Aorta (tissue), 5 donors: ENCODE measurements at places on chromosomes 3 and 15. TPM values are rescaled to one million over a fixed set of nuclear protein-coding genes. Genes with fewer than 3 reads are reported as not detected.

GRCh38 chr15:26096581-26096980, 233.5 kb upstream of the ATP10A start:
- DNase-seq = no peak

DNA sequence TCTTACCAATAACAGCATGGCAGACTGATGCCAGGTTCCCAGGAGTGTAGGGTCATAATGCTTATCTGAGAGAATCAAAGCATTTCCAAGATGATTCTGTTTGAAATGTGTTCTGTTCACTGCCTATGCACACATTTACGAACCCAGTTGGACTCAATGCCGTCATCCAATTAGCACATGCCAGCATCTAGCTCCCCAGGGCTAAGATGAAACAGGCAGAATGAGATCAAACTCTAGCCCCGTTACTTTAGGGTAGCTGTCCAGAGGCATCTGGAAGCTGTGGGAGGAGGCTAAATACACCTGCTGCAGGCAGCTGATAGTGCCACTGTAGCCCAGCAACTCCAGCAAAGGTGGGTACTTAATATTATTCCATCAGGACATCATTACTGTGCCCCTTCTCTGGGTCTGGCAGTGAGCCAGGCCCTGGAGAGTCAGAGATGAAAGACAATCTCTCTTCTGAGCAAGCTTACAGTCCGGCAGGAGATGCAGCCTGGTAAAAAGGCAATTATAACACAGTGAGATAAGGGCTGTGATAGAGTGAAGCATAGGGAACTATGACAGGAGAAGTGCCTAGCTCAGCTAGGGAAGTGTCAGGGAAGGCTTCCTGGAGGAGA, 156.4 kb upstream of the PPP2R3A start:
- DNase-seq = no peak

DNA sequence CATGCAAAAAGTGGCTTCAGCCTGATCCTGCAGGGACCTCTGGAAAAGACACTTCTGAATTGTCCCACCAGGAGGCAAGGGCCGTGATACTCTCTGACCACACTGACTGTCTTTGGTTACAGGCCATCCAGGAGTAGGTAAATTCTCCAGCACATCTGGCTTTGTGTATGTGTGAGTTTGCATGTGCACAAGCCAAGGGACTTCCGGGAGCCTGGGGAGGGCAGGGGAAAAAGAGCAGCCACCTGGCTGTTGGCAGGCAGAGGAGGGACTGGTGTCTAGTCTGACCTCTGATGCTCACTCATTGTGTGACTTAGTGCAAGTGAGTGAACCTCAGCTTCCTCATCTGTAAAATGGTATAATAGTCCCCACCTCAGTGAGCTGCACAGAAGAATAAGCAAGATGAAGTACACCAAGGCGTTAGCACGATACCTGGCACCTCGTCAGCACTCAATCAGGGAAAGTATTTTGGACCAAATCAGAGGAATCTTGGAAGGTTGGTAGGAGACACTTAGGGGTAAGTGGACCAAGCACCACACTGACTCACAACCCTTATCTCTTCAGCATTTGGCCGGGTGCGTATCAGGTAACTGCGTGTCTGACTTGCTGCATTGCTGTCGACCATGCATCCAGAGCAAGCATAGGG, 19.1 kb downstream of the KLHL6 start:
- DNase-seq = no peak

DNA sequence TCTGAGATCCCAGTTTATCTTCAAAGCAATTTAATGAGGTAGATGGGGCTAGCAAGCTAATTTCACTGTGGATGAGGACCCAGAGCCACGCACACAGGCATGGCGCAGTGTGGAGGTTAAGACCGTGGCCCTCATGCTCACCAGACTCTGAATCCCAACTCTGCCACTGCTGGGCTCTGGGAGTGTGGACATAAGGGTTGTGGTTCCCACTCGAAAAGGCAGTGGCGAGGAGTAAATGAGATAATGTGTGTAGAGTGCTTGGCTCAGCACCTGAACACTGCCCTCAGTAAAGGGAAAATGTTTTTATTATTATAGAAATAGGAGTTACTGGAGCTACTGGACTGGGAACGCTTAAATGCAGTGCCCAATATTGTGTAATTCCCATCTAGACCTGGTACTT, 243.5 kb upstream of the TPM1 start:
- no peak for DNase-seq

- no peak for DNase-seq
These were observed 31.3 kb upstream of the SETMAR start for GRCh38 chr3:4271834-4272233.

DNA sequence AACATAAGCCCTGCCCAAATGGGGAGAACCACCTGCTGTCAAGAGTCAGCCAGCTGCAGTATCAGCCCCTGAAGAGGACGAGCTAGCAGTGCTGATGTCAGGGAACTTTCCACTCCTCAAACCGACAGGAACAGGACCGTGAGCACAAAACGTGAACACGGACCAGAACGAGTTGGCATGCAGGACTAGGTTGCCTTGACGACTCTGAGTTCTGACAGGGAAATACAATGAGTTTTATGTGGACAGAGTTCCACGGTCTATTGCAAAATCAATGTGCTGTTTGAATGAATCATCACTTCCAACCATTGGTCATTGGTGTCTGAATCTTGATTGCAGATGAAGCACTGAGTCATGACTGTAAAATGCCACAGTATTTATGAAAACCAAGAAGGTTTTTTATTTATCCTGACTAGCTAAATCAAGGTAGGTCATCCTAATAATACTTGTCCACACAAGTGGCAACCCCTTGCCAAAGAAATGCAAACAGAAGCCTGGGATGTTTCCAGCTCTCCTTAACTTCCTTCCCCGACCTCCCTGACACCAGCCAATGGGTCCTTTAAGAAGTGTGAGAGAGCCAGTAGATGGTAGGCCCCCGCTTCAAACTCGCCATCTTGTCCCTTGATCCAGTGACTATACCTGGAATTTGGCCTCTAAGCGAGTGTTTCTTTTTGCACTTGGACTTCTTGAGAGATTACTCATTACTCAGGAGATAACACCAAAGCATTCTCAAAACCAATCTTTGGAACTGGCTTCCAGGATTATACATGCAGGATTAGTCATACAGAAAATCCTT, 119.6 kb downstream of the ASB7 start:
- peak; percentile 80 for DNase-seq

DNA sequence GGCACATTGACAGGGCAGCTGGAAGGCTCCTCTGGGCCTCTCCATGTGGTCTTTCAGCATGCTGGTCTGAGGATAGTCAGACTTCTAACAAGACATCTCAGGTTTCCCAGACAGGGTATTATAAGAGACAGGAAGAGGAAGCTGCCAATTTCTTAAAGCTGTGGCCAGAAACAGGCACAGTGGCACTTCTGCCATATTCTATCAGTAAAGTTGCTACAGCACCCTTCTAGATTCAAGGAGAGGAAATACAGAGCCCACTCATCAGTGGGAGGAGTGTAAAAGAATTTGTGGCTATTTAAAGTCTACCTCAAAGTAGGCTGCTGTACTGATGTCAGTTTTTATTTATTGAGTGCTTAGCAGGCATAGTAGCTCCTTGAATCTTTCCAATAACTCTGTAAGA, 55.5 kb downstream of the BTD start:
- no peak for DNase-seq

GRCh38 chr3:146343551-146343950, 92.6 kb upstream of the PLSCR4 start:
- DNase-seq = no peak

GRCh38 chr3:4071481-4072184, 231.5 kb upstream of the SETMAR start:
- no peak for DNase-seq

DNA sequence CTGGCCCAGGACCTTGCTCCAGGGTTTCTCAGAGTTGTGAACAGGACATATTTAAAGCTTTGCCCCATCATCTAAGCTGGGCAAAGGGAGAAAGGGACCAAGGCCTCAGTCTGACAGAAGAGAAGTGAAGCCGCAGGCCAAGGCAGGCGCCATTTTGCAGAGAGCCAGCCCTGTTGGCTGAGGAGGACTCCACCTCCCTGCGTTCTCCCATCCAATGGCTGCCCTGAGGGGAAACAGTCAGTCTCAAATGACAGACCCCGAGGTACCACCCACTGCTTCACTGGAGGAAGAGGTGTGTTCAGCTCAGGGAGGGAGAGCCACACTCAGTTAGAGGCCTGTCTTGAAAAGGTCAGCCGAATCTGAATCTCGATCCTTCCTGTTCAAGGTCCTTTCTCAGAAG, 86.1 kb downstream of the ADAMTS17 start:
- DNase-seq = peak; percentile 33

GRCh38 chr3:50182533-50183099, 8.8 kb upstream of the GNAT1 start:
- no peak for DNase-seq

- DNase-seq = no peak
These were observed 107.8 kb downstream of the MEGF11 start for GRCh38 chr15:66145726-66146182.

- DNase-seq = no peak
These were observed 88.9 kb downstream of the DTWD1 start for GRCh38 chr15:49709646-49710214.

- peak; percentile 91 for DNase-seq
These were observed at the start of gene CLSTN2 for GRCh38 chr3:139935016-139935865. Gene CLSTN2, plus strand, starts transcription at chr3:139935185.

DNA sequence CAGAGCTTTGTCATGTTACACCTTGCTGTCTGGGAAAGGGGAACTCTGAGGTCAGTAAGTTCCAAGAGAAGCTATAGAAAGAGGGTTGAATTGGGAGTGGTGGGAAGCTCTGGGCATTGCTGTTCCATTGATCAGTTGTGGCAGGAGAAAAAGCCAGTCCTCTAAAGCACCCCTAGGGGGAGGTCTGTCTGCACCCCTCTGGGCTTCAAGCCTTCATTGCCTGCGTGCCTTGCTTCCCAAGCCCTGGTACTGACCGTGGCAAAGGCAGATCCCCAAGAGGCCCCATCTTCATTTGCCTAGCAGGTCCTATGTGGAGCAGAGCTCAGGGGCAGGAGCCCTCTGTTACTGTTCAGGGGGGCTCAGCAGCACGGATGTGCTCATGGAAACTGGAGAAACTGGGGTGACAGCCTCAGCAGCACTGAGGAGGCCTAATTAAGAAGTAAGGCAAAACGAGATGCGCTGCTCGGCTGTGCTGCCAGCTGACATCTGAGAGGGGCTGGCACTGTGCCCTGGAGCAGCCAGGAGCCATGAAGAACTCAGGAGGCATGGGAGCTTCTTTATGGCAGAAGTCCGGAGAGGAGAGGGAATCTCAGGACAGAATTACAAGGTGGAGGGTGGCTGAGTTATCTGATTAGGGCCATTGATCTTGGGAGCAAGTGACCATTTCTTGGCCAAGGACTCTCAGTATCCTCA, 270.9 kb downstream of the RPLP1 start:
- DNase-seq = no peak

- DNase-seq = peak; percentile 97
These were observed at the start of gene ADAMTS17 for GRCh38 chr15:100341750-100342560. Gene ADAMTS17, minus strand, starts transcription at chr15:100341975. Its CDS starts 76 bp downstream, at chr15:100341899.

DNA sequence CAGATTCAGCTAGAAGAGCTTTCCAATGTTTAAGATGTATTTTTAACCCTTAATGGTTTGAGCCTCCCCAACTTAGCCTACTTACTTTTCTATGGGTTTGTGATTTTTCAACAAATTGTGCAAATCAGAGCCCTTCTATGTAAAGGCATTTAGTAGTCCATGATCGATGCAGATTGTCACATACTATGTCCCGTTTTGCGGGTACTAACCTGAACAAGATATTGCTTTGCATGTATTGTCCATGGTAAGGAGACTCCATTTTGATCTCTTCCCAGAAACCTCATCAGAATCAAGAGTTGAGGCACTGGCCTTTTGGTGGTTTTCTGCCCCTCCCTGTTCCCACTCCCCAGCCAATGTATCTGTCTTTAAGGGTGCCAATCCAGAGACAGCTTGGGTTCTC, 60.8 kb downstream of the ETV5 start:
- DNase-seq = no peak

DNA sequence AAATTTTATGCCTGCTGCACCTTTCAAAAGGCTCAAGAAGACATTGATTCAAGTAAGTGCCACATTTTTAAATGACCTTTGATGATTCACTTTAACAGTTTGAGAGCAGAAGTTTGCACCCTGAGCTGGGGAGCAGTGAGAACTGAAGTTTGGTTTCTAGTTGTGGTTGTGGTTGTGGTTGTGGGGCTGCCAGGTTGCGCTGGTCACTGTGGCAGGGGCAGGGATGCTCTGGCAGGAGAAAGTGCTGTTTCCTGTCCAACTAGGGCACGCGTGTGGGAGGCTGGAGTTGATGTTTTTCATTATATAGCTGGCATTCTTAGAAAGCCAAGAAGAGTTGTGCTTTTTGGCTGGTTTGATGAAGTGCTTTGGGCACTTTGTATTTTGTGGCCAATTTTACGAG, 339.7 kb upstream of the NR2F2 start:
- no peak for DNase-seq

GRCh38 chr3:195583831-195584542, at the start of gene APOD:
Gene APOD, minus strand, starts transcription at chr3:195583940. Its CDS starts 4,479 bp downstream, at chr3:195579461.
- DNase-seq = no peak

GRCh38 chr15:50819344-50819743, 53.8 kb upstream of the SPPL2A start:
- DNase-seq = no peak

DNA sequence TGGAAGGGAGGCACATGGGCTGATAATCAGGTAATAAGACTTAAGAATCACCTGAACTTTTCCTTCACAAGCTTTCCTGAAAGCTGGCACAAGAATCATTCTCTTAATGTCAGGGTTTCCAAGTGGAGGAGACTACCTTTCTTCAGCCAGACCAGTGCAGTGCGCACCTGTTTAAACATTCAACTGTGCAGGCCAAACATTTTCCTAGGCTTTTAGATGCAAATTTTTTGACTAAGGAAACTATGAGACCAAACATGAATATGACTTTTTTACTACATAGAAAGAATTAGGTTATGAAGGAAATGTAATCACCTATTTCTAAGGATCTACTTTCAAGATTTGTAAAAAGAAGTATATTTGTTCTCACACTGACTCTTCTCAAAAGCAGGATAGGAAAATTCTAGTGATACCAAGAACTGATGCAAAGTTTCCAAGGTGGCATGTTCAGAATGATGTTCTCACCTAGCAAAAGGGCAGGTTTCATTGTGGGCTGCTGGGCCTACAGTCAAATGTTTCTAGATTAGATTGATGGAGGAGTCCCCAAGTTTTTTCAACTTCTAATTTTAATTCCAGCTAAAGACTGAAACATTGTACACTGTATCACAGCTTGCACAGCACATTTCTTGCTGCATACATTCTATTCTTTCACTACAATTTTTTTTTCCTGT, 339.1 kb downstream of the TIGIT start:
- no peak for DNase-seq

GRCh38 chr3:127867986-127868385, 45.7 kb upstream of the MGLL start:
- DNase-seq = no peak

GRCh38 chr15:90870354-90871138, 2.2 kb downstream of the FURIN start:
- no peak for DNase-seq

PP2D1 gene
- total RNA-seq = not detected

CHRNB4 gene
- not detected for total RNA-seq

CGGBP1 gene
- total RNA-seq = 73.6 TPM

LPP gene
- total RNA-seq = 995 TPM

ANKRD63 gene
- total RNA-seq = not detected

CLDN11 gene
- total RNA-seq = 5.1 TPM

FOXL2NB gene
- not detected for total RNA-seq

ZPLD1 gene
- 0.84 TPM for total RNA-seq

ZNF148 gene
- 63.8 TPM for total RNA-seq

GRIP2 gene
- total RNA-seq = 8.6 TPM

EXD1 gene
- total RNA-seq = not detected

CHRNA7 gene
- 3.6 TPM for total RNA-seq

GPR27 gene
- 1.6 TPM for total RNA-seq

STARD9 gene
- total RNA-seq = 65.8 TPM

EEFSEC gene
- total RNA-seq = 13.5 TPM

KBTBD12 gene
- total RNA-seq = 4.5 TPM

ECE2 gene
- not detected for total RNA-seq

MOBP gene
- not detected for total RNA-seq

C3orf49 gene
- not detected for total RNA-seq
